ENCODE measurements at places on chromosomes 5 and 9.

- no peak for DNase-seq
These were observed 1.2 kb upstream of the BTF3 start for GRCh38 chr5:73496984-73497457.

DNA sequence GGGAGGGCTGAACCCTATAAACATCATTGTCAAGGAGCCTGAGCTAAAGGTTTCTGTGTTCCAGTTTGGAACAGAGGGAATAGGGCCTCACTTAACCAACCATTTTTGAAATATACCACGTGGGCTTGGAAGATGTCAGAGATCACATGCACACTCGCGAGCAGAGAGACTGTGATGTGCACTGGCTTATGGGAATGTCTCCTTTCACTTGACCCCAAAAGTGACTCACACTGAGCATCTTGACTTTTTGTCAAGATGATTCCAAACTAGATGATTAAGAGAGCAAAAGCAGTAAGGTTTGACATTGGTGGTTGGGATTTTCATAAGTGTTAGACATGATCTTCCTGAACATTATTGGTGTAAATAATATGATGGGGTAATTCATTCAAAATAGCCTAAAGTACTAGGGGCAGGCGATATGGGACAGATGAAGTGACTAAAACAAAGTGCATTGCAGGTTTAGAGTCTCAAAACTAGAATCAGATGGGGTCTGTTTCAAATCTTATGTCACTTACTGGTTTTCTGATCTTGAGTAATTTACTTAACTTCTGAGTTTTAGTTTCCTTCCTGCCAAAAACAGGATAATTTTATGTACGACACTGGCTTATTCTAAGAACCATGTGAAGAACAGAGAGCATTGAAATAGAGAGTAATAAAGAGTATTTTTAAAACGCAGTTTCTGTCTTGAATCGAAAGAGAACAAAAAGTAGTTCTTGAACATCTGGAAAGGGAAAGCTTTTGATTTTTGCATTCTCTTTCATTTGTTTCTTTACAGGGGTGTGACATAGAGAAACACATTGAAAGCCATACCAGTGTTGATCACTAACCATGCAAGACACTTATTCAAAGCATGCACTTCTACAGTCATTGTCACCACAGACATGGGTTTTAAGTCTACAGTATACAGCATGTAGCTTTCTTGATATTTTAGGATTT, 383.0 kb downstream of the DIRAS2 start:
- no peak for DNase-seq

GRCh38 chr5:35153375-35153932, 76.8 kb downstream of the PRLR start:
- DNase-seq: no peak

- DNase-seq: no peak
These were observed 540.0 kb downstream of the KCTD16 start for GRCh38 chr5:144710637-144711036.

DNA sequence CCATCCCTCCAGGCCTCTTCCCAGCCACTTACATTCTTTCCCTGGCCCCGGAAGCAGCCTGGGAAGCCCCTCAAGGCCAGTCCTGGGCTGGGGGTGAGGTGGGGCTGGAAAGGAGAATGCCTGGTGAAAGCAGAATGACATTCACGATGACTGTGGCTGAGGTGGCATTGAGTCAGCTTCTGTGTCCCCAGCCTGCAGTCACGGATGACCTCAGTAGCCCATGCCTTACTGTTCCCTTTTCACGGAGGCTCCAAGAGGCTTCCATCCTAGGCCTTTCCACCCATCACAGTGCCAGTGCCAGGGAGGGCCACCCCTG, 2.7 kb downstream of the PRDM12 start:
- DNase-seq: no peak

DNA sequence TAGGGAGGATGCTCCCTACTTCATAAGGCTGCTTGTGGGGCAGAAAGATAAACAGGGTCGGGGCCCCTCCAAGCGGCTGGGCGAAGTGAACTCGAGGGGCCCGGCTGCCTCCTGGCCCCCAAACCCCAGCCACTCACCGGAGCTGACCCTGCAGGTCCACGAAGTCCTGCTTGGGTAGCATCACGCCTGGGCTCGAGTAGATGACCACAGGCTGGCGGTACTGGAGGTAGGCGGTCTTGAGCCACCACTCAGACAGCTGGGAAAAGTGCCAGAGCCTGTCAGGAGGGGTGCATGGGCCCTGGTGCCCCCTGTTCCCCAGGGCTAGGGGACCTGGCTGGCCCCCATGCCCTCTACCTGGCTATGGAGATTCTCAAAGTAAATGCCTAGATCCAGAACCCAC, 6.5 kb downstream of the CRAT start:
- DNase-seq: no peak

Data from activated CD4-positive, alpha-beta T cell treated with anti-CD3 and anti-CD28 coated beads, Interleukin-2, amount 50 U/mL, for 4 hours (primary cell).